ENCODE measurements at places on chromosomes 2 and 18. TPM values are rescaled to one million over a fixed set of nuclear protein-coding genes. Genes with fewer than 3 reads are reported as not detected.

- no peak for DNase-seq
These were observed 4.5 kb upstream of the AQP12A start for GRCh38 chr2:240687045-240687740.

DNA sequence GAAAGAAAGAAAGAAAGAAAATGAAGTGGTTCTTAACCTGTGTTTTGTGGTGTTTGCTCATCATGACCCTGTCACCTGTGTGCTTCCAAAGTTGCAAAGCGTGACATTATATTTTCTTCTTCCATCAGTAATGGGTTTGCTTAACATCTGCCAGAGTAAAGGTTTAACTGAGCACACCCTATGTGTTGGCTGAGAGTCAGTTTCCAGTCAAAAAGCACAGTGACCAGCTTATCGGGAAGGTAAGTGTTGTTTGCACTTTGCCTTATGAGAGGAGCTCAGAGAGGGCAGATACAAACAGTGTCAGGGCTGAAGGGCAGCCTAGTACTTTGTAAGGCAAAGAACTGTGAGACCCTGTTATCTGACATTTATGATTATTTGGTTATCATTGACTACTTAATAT is 406.2 kb upstream of the CWC22 start:
- DNase-seq, result no peak

GRCh38 chr18:78330766-78331165 is 648.9 kb upstream of the SALL3 start:
- no peak for DNase-seq

- DNase-seq, result no peak
These were observed 54.5 kb downstream of the ACVR1 start for GRCh38 chr2:157821519-157822131.

- DNase-seq, result no peak
These were observed 33.1 kb downstream of the EMILIN2 start for GRCh38 chr18:2879889-2880288.

The FAP gene
- 67.8 TPM for polyA plus RNA-seq

The CNDP1 gene
- polyA plus RNA-seq, result 0.08 TPM

DNA sequence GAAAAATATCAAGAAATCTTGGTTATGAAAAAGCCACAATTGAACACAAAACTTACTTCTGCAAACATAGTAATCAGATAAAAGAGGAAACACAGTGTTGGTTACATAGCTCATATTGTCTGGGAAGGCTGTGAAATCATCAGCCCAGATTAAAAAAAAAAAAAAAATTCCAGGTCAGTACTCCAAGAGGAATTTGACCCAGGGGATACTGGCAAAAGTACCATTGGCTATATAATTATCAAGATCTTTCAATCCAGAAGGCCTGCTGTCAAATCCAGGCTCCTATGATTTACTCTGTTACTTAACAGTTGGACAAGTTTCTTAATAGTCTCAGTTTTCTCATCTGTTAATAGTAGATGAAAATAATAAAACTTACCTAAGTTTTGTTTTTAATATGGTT is 12.9 kb upstream of the IKZF2 start:
- no peak for DNase-seq
